ENCODE measurements at places on chromosomes 16 and 17. TPM values are rescaled to one million over a fixed set of nuclear protein-coding genes. Genes with fewer than 3 reads are reported as not detected.

DNA sequence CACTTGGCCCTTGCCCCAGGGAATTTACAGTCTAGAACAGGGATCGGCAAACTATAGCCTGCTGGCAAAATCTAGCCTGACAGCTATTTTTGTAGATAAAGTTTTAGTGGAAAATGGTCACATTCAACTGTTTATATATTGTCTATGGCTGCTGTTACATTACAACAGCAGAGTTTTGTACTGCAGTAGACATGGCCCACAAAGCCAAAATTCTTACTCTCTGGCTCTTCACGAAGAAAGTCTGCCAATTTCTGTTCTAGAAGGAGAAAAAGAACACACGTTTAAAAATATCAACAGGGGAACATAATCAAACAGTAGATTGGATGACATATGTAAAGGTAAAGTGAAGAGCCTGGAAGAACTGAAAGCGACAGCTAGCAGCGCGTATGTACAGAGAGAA, 33.2 kb upstream of the CCDC182 start:
- no peaks in the 10 kb centered on the region for H3K27me3 ChIP-seq
- DNase-seq, result no peak
- no peaks in the 10 kb centered on the region for H3K4me1 ChIP-seq
- H3K4me3 ChIP-seq, result no peak overlapping the region

DNA sequence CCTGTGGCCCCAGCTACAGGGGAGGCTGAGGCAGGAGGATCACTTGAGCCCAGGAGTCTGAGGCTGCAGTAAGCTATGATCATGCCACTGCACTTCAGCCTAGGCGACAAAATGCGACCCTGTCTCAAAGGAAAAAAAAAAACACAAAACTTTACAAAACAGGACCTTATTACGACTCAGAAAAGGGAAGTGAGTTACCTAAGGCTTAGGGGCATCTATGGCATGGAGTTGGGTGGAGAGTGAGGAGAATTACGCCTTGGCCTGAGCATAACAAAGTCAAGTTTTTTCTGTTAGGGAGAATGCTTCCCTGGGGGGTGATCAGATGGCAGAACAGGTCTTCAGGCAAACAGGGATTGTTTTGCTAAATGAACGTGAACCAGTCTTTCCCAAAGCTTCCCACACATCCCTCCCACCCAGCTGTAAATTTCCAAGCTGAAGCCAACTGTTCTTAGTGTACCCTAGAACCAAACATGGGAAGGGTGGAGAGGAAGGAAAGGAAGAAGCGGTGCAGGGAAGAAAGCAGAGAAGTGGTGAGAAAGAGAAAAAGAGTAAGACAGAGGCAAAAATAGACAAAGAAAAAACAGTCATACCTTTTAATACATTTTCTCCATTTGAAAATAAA, 24.6 kb upstream of the TNRC6C start:
- H3K4me3 ChIP-seq, result no peak overlapping the region
- no peaks in the 10 kb centered on the region for H3K4me1 ChIP-seq
- DNase-seq, result no peak
- no peak overlapping the region for H3K27ac ChIP-seq
- H3K36me3 ChIP-seq, result no peaks in the 10 kb centered on the region

DNA sequence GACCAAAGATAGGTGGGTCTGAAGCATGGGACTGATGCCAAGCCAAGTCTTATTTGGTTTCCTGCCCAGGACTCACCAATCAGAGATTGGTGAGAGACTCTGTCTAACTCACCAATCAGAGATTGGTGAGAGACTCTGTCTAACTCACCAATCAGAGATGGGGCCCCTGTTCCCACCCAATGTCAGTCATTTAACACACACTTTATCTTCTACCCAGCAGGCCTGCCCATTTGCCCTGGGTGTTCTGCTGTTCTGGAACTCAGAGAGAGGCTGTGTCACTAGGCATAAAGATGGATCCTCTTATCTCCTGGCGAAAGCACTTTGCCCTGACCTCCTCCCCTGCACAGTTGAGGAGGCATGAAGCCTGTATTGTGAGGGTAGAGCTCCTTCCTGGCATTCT, 5.4 kb upstream of the RHOT1 start:
- DNase-seq, result no peak
- no peaks in the 10 kb centered on the region for H3K27me3 ChIP-seq
- no peaks in the 10 kb centered on the region for H3K4me1 ChIP-seq
- no peaks in the 10 kb centered on the region for H3K36me3 ChIP-seq
- H3K4me3 ChIP-seq, result no peak overlapping the region

GRCh38 chr17:35788477-35789368, 6.7 kb downstream of the MMP28 start:
- no peak overlapping the region for H3K4me3 ChIP-seq
- no peak for DNase-seq
- no peaks in the 10 kb centered on the region for H3K36me3 ChIP-seq
- peaks cover 3% of the 10 kb centered on the region for H3K4me1 ChIP-seq
- H3K27me3 ChIP-seq, result no peaks in the 10 kb centered on the region

DNA sequence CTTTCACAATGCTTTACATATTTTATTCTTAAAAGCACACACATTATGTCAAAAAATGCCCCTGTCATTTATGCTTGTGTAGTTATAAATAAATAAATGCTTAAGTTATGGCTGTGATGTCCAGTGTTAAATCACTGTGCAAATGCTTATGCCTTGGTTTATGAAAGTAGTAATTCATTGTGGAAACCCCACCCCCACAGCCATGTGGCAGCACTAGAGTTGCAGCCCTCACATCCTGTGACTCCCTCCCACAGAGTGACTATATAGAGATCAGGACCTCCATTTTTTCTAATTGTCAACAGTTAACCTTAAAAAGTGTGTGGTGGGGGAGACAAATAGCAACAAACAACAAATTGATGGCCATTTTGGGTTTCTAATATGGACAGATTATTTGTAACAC, 2.4 kb downstream of the SKAP1 start:
- H3K27me3 ChIP-seq, result peaks cover 8% of the 10 kb centered on the region
- no peak overlapping the region for H3K27ac ChIP-seq
- no peak for DNase-seq
- no peak overlapping the region for H3K4me3 ChIP-seq
- no peaks in the 10 kb centered on the region for H3K4me1 ChIP-seq

DNA sequence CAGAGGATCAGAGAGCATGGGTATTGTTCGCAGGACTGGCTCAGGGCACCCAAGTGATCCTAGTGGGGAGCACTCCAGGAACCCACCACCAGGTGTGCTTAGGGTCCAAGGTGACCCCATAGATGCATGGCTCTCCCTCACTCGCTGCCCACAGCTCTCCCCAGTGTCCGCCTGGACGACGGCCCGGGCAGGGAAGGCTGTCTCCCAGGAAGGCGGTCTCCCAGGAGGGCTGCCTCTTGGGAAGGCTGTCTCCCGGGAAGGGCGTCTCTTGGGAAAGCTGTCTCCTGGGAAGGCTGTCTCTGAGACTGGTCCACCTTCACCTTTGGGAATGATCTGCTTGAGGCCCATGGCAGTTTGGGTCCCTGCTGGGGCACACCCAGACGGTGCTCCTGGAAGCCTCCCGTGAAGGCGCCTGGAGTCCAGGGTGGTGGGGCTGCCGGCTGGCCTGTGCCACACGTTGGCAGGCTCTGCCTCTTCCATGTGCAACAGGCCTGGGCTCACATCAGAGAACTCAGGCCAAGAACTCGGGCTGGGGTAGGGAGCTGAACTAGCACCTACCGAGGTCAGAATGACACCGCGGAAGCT, 5.0 kb downstream of the ECI1 start:
- H3K27ac ChIP-seq, result no peak overlapping the region
- H3K4me1 ChIP-seq, result no peaks in the 10 kb centered on the region
- peaks cover 10% of the 10 kb centered on the region for H3K36me3 ChIP-seq
- H3K27me3 ChIP-seq, result no peaks in the 10 kb centered on the region

- DNase-seq, result no peak
- H3K4me3 ChIP-seq, result peak overlapping the region; percentile 54
- no peaks in the 10 kb centered on the region for H3K4me1 ChIP-seq
- H3K36me3 ChIP-seq, result no peaks in the 10 kb centered on the region
- peak overlapping the region; percentile 78 for H3K27ac ChIP-seq
Observed at GRCh38 chr17:36602030-36602748, 806 bp downstream of the MRM1 start.

DNA sequence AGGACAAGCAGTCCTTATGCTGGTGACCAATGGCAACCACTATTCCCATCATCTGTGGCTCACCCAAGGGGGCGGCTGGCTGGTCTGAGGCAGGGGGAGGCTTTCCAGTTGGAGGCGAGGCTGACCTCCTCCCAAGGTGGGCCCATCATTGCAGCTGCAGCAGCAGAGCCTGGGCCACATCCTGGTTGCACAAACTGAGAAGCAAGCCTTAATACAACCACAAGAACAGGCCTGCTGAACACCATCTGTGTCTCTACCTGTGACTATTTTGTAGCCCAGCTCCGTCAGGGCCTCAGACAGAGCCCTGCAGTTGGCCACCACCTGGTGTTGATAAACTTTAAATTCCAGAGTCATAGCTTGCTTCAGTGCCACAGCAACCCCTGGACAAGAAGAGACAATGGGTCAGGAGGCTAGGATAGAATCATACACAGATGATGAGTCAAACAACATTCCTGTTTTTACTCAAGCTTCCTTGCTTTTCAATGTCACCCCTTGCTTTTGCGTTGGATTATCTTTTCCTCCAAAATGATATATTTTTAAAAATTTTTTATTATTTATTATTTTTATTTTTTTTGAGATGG, 17.9 kb downstream of the SMCR8 start:
- H3K27me3 ChIP-seq, result no peaks in the 10 kb centered on the region
- DNase-seq, result no peak
- H3K4me1 ChIP-seq, result no peaks in the 10 kb centered on the region
- H3K27ac ChIP-seq, result no peak overlapping the region

GRCh38 chr17:6936370-6937028, 59.4 kb upstream of the ALOX12 start:
- no peaks in the 10 kb centered on the region for H3K27me3 ChIP-seq
- no peaks in the 10 kb centered on the region for H3K36me3 ChIP-seq
- H3K4me3 ChIP-seq, result peak overlapping the region; percentile 22
- no peak overlapping the region for H3K27ac ChIP-seq
- DNase-seq, result no peak
- H3K4me1 ChIP-seq, result no peaks in the 10 kb centered on the region

DNA sequence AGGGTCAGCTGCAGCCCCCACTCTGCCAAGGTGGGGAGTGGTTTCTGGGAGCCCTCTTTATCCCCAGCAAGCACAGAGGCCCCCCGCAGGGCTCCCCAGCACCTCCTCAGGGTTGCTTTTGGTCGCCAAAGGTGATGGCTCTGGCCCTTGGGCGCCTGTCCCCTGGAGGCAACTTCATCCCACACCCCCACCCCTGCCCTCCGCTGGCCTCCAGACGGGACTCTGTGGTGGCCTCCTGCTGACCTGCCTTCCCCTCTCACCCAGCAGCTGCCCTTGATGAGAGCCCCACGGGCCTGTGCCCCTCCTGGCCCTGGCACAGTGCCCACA, 7.8 kb upstream of the RHOT2 start:
- DNase-seq, result no peak
- no peaks in the 10 kb centered on the region for H3K36me3 ChIP-seq
- H3K27me3 ChIP-seq, result no peaks in the 10 kb centered on the region
- peaks cover 3% of the 10 kb centered on the region for H3K4me1 ChIP-seq
- no peak overlapping the region for H3K4me3 ChIP-seq
- peak overlapping the region; percentile 3 for H3K27ac ChIP-seq

GRCh38 chr16:49015225-49015592, 266.4 kb downstream of the CBLN1 start:
- DNase-seq, result no peak
- no peak overlapping the region for H3K4me3 ChIP-seq
- H3K36me3 ChIP-seq, result no peaks in the 10 kb centered on the region
- no peaks in the 10 kb centered on the region for H3K4me1 ChIP-seq

GRCh38 chr16:89118361-89119165, 24.9 kb downstream of the ACSF3 start:
- H3K4me1 ChIP-seq, result peaks cover 5% of the 10 kb centered on the region
- H3K36me3 ChIP-seq, result no peaks in the 10 kb centered on the region
- H3K4me3 ChIP-seq, result no peak overlapping the region
- H3K27me3 ChIP-seq, result no peaks in the 10 kb centered on the region
- no peak overlapping the region for H3K27ac ChIP-seq

DNA sequence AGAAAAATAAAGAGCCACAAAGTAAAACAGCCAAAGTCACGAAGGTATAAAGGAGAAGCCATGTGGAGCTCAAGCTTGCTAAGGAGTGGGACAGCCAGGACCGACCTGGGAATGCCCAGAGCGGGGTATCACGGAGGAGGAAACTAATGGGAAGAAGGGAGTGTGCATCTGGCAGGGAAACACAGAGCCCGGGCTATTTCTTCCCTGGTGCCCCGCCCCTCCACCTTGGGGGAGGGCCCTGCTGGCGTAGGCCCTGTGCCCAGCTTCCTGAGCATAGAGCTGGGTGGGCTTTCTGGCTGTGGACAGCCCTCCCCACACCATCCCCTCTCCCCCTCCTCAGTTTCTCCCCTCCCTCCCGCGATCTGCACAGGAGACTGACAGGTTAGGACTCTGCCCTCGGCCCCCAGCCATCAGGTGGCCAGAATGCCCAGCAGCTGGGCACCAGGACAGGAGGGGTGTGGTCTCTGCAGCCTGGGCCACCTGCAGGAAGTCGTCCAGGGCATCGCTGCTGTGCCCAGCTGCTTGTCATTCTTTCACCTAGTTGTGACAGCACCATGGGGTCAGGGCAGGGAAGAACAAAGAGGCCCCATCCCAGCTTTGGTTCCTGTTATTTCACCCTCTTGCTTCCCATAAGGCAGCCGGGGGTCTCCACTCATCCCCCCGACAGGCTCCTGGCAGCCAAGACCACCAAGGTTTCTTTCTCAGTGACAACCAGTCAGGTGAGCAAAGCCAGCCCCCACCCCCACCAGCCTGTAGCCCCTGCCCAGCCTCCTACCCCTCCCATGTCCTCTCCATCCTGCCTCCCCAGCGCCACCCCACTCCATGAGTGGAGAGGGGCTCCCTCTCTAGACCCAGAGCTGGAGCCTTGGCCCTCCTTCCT, 7.1 kb upstream of the DCAF7 start:
- DNase-seq, result no peak
- H3K27ac ChIP-seq, result no peak overlapping the region
- H3K4me1 ChIP-seq, result peaks cover 3% of the 10 kb centered on the region
- H3K4me3 ChIP-seq, result no peak overlapping the region
- H3K36me3 ChIP-seq, result no peaks in the 10 kb centered on the region

DNA sequence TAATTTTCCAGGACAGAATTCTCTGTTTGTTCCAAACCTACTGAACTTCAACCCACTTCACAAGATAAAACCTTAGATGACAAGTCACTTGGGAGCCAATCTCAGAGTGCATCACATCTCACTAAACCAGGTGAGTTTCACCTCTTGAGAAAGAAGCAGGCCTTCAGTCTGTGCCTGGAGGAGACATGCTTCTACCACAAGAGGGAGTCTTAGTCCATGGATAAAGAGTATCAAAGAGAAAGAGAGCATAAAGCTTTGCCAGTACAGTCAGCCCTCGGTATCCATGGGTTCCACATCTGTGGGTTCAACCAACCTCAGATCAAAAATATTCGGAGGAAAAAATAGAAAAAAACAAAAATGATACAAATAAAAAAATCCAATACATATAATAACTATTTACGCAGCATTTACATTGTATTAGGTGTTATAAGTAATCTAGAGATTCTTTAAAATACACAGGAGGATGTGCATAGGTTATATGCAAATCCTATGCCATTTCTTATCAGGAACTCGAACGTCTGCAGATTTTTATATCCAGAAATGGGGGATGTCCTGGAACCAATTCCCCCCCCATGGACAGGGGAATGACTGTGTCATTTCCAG, 37.7 kb downstream of the DUSP14 start:
- H3K27ac ChIP-seq, result no peak overlapping the region
- H3K27me3 ChIP-seq, result no peaks in the 10 kb centered on the region
- H3K4me3 ChIP-seq, result no peak overlapping the region
- no peaks in the 10 kb centered on the region for H3K4me1 ChIP-seq

Gene MT1A
- not detected for total RNA-seq

Gene MT1H
- total RNA-seq, result 10.5 TPM

Gene CLDN7
- total RNA-seq, result 42.0 TPM

Gene HOXB3
- total RNA-seq, result 7.8 TPM

Gene TMEM114
- total RNA-seq, result not detected

Gene SDK2
- 16.5 TPM for total RNA-seq

Gene KRTAP9-2
- not detected for total RNA-seq

Gene KRT31
- total RNA-seq, result not detected

Gene C17orf113
- 4.2 TPM for total RNA-seq

Gene ZNF174
- total RNA-seq, result 11.2 TPM

Gene OTOP3
- not detected for total RNA-seq
